Glutamatergic neuron (in vitro differentiated cells): ENCODE measurements at places on chromosomes 3 and 15.

- no peak for DNase-seq
Observed at GRCh38 chr3:120684896-120685295, 2.9 kb upstream of the HGD start.

- DNase-seq: no peak
Observed at GRCh38 chr3:184633237-184633579, 71.6 kb downstream of the EPHB3 start.

DNA sequence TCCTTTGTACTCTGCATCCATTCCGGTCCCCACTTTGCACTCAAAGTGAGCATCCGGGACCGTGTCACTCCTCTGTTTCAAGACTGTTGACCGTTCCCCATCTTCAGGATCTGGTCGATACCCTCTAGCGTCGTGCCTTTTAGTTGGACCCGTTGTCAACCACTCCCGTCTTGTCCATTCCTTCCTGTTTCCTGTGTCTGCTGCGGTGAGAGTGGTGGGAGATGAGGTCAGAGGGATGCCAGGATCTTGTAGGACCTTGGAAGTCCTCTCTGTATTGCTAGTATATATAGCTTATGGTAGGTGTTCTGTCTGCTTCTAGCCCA is 624 bp downstream of the BRK1 start:
- DNase-seq: no peak

DNA sequence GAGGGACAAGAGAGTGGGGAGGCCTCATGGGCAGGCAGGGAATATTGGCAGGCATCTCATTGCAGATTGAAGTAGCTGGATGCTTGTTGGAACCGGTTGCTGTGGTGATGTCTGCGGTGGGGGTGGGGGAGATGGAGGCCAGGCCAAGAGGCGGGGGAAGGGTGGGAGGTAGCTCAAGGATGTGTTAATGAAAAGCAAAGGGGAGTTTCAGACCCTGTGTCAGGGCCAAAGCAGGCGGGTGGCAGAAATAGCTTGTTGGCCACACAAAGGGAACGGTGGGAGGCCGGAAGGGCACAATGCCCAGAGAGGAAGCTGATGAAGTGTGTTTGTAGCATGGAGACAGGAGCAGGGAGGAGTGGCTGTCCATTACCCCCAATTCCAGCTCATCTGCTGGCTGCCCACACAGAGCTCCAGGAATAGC is 28.0 kb downstream of the CCDC33 start:
- DNase-seq: peak; percentile 38

DNA sequence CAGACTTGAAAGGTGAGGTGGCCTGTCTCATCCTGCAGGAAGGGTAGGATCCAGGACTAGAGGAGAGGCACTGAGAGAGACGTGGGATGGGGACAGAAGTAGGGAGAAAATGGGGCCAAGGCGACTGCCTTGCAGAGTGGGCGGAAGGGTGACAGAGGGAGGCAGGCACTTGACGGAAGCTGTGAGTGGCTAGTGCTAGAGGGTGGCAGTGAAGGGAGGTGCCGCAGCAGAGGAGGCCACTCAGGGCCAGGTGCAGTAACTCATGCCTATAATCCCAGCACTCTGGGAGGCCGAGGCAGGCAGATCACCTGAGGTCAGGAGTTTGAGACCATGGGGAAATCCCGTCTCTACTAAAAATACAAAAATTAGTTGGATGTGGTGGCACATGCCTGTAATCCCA is 7.3 kb downstream of the CCDC33 start:
- no peak for DNase-seq

- no peak for DNase-seq
Observed at GRCh38 chr3:58356054-58356453, 23.4 kb downstream of the PXK start.

DNA sequence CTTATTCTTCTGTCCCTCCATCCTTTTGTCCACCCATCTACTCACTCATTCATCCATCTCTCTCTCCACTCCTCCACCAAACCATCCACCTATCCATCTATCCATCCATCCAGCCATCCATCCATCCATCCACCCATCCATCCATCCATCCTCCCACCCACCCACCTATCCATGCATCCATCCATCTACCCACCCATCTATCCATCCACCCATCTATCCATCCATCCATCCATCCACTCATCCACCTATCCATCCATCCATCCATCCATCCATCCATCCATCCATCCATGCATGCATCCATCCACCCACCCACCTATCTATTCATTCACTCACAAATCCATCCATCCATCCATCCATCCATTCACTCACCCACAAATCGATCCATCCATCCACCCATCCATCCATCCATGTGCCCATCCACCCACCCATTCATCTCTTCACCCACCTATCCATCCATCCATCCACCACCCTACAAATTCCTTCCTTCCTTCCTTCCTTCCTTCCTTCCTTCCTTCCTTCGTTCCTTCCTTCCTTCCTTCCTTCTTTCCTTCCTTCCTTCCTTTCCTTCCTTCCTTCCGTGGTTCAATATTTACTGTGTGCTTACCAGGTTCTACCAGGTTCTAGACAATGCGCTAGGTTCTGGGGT is 17.3 kb downstream of the ATP2B2 start:
- no peak for DNase-seq

GRCh38 chr3:77795013-77795412 is 755.1 kb downstream of the ROBO2 start:
- no peak for DNase-seq

DNA sequence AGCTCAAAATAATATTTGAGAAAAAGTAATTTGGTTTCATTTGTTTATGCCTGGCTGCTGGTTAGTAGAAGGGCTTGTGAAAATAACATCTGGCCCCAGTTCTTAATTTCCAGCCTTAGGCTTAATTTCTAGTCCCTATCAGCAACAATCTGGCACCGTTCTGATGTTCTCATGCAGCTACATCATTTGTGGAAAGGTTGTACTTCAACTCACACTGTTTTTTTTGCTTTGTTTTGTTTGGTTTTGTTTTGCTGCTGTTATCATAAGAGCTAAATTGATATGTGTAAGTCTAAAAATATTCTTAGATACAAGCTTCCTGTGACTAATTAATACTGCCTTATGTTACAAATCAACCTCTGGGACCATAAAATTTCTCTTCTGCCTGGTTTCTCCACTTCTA is 8.9 kb downstream of the CPA3 start:
- no peak for DNase-seq

DNA sequence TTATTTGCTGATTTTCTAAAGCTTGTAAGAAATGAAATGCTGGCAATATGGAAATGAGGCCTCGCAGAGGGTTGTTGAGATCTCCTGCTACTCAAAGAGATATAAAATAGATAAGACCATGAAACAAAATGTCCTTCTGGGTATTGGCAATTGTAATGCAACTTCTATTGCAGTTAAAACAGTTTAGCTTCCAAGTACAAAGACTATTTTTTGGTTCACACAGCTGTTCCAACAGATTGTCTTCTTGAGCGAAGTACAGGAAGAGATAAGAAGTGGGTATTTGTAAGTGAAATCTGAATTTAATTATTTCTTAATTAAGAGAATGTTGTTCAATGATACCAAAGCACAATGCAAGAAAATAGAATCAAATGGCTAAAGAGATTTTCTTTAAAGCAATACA is 801.5 kb upstream of the GBE1 start:
- no peak for DNase-seq

DNA sequence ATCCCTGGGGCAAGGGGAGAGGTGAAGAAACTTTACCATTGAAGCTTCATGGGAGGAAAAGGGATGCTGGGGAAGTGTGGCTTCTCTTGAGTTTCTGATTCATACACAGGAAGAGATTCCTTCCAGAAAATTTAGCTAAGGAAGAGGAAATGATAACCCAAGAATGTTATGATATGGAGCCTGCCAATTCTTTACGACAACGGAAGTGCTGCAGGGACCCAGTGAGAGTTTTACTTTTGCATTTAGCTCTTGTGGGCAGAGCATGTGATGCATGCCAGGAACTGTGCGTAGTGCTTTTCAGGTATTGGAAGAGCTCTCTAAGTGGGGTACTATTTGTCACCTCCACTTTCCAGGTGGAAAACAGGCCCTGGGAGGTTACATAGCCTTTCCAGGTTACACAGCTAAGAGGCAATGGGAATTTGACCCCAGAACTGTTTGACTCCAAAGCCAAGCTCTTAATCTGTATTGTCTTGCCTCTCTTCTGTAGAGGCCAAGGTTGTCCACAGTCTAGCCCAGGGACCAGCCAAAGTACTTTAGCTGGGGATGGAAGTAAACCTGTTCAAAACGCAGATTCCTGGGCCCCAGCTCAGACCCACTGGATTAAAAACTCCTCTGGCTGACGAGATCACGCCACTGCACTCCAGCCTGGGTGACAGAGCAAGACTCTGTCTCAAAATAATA is 23.0 kb downstream of the CMTM7 start:
- no peak for DNase-seq

GRCh38 chr3:134387293-134387692 is 13.0 kb upstream of the AMOTL2 start:
- DNase-seq: no peak

- peak; percentile 56 for DNase-seq
Observed at GRCh38 chr3:113212150-113212843, 940 bp downstream of the BOC start.

- no peak for DNase-seq
Observed at GRCh38 chr3:175404621-175405020, 545.5 kb downstream of the NAALADL2 start.

DNA sequence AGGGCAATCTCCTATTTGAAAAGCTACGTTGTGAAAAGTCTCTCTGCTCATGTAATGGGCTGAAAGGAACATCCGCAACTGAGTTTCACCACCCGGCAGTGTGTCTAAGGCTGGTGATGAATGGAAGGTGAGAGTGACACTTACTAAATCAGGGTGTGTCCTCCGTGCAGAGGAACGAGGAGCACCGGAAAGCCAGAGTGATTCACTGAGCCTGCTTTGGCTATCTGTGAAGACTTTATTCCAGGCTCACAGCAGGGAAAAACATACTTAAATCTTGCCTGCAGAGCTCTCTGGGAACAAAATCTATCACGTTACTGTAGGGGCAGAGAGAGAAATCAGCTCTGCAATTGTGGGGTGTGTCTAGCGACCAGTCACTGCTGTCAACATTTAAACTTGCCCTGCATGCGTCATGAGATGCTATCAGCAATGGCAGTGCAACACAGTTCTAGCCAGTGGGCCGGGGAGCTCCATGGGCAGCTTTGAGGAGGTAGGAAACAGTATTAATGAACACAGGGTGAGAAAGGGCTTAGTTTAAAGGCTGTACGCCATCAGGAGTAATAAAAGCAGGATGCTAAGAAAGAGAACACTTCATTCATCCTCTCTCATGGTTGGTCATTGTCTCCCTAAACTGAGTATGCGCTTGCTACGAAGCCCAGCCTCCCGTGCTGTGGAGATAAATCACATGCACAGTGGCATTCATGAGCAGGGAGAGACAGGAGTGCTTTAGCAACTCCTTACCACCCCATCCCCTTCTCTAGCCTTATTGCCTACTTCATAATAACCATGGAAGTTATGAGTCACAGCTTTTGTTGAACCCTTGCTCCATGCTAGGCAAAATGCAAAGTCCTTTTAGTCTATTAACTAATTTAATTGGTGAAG is 542.7 kb upstream of the ADAMTS9 start:
- DNase-seq: no peak

GRCh38 chr15:53434174-53434678 is 325.2 kb downstream of the WDR72 start:
- peak; percentile 30 for DNase-seq

GRCh38 chr3:101519685-101520365 is 6.8 kb upstream of the SENP7 start:
- no peak for DNase-seq

DNA sequence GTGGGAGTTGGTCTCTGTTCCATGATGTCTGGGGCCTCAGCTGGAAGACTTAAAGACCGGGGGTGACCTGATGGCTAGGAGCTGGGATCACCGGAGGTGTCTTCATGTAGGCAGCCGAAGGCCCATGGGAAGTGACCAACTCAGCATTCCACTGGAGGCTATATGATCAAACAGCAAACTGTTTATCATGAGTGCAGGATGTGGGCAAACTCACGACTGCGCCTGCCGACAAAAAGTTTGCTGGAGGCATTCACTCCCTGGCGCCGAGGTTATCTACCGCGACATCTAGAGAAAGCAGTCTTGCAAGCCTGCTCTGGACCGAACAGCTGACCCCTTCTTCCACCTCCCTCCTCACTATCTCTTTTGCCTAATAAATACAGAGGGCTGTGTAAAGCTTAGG is 62.7 kb upstream of the NR2C2 start:
- DNase-seq: no peak

DNA sequence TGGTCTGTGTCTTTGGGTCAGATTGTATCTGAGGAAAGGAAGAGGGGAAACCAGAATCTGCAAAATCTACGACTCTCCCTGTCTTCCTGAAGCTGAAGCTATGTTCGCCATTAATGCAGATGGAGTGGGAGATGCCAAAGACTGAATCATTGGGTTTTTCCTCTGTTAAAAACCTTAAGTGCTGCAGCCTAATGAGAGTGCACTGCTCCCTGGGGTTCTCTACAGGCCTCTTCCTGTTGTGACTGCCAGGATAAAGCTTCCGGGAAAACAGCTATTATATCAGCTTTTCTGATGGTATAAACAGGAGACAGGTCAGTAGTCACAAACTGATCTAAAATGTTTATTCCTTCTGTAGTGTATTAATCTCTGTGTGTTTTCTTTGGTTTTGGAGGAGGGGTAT is 24.0 kb downstream of the RMDN3 start:
- no peak for DNase-seq

GRCh38 chr3:98029083-98029482 is 6.0 kb downstream of the GABRR3 start:
- no peak for DNase-seq

DNA sequence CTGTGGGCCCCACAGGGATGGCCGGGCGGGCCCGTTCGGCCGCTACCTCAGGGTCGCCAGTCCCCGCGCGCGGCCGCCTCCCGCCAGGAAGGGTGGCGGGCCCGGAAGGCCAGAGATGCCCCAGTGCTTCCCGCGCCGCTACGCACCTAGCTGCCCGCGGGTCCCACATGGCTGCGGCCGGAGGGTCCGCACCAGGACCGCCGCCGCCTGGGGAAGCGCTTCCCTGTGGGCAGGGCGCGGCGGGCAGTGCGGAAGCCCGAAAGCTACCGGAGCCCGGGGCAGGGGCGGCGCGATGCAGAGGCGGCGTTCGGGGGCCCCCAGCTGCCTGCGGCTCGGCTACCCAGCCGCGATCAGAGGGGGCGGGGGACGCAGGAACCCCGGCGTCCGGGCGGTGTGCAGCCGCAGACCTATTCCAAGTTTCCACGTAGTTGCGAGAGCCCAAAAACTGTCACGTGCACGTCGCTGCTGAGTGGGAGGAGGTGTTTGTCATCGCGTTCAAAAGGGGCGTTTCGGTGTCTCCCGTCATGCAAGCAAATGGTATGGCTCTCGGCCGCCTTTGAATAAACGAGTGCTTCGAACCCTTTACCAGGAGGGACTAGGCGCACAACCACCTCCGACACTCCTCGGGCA is at the start of gene TRANK1:
TSS of gene TRANK1 (minus strand) at position 414 of the 630 bp plus-strand sequence. CDS start at position 169, 245 bp downstream.
- no peak for DNase-seq

DNA sequence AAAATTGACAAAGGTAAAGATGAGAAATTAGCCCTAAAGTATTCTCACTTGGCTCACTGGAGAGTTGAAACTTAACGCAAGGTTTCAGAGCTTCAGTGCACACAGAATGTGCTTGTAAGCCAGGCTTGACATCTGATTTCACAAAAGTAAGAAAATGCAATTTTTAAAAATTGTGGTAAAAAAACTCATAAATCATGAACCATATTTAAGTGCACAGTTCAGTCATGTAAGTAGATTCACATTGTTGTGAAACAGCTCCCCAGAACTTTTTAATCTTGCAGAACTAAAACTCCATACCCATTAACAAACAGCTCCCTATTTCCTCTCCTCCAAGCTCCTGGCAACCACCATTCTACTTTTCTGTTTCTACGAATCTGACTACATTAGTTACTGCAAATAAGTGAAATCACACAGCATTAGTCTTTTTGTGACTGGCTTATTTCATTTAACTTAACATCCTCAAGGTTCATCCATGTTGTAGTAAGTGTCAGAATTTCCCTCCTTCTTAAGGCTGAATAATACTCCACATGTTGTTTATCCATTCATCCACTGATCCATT is 14.5 kb downstream of the RTP3 start:
- no peak for DNase-seq
